ENCODE measurements at places on chromosomes 5 and 9.

- DNase-seq, result no peak
Observed at GRCh38 chr5:23405316-23406068, 101.9 kb upstream of the PRDM9 start.

- DNase-seq, result no peak
Observed at GRCh38 chr9:110814159-110814558, 145.6 kb downstream of the MUSK start.

DNA sequence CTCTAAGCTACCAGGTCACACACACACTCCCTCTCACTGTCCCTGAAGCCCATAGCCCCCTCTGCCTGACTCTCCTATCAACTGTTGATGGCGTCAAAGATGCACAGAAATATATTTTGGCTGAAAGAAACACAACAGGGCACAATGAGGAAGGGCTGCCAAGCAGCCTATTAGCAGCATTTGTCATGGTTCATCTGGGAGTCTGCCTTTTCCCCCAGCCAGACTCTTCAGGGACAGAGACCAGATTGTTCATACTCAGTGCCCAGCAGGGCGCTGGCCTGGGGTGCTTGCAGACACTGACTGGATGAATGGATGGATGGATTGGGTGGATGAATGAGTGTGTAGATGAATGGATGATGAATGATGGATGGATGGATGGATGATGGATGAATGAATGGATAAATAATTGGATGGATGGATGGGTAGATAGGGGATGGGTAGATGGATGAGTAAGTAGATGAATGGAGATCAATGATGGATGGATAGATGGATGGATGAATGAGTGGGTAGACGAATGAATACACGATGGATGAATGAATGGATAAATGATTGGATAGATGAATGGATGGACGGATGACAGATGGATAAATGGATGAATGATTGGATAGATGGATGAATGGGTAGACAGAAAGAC, 90.5 kb downstream of the ADAMTS2 start:
- DNase-seq, result no peak

GRCh38 chr9:107615321-107615720, 125.8 kb upstream of the KLF4 start:
- no peak for DNase-seq

GRCh38 chr5:80809451-80809850, 150.7 kb upstream of the RASGRF2 start:
- DNase-seq, result no peak

GRCh38 chr9:27933210-27934025, 360.1 kb upstream of the C9orf72 start:
- no peak for DNase-seq

GRCh38 chr5:4659851-4660250, 480.3 kb upstream of the ADAMTS16 start:
- no peak for DNase-seq

GRCh38 chr9:111645806-111646205, 14.7 kb downstream of the DNAJC25 start:
- DNase-seq, result no peak

- DNase-seq, result no peak
Observed at GRCh38 chr9:134930398-134930797, 12.7 kb upstream of the FCN1 start.

GRCh38 chr5:127820910-127821553, 117.8 kb downstream of the CCDC192 start:
- no peak for DNase-seq

- no peak for DNase-seq
Observed at GRCh38 chr5:38115318-38115827, 143.0 kb upstream of the EGFLAM start.
